ENCODE measurements at places on chromosomes 5 and 9.

DNA sequence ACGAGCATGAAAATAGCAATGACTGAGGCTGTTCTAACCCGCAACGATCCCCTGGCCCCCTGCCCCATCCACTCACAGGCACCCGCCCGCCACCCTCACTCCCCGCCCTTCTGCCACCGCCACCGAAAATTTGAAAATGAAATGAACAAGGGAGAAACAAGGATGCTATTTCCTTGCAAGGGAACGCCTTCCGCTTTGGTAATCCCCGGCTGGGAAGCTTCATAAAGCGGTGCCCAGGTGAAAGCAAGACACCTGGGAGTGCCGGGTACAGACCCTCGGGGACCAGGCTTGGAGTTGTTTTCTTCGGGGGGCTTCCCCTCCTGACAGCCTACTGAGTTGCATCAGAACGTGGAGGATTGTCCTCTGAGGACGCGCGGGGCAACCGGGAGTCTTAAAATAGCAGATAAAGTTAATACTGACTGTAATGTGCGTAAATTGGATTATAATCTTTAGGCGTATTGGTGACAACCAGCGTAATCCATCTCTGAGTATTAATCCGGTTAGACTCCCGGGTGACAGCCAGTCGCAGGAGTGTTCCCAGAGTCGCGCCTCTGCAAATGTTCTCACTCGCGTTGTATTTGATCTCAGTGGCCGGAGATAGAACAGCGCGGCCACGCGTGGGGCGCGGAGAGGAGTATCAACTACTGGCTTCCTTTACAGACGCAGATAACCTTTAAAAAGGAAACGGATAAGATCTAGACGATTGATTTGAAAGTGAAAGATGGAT lies 885 bp upstream of the MLLT3 start:
- DNase-seq, result no peak

GRCh38 chr9:37899041-37899440 lies 4.9 kb downstream of the SLC25A51 start:
- DNase-seq, result no peak

GRCh38 chr9:86828631-86829030 lies 118.7 kb downstream of the GAS1 start:
- no peak for DNase-seq

- no peak for DNase-seq
Measured at GRCh38 chr9:115525111-115526058, 407.4 kb upstream of the TNC start.

DNA sequence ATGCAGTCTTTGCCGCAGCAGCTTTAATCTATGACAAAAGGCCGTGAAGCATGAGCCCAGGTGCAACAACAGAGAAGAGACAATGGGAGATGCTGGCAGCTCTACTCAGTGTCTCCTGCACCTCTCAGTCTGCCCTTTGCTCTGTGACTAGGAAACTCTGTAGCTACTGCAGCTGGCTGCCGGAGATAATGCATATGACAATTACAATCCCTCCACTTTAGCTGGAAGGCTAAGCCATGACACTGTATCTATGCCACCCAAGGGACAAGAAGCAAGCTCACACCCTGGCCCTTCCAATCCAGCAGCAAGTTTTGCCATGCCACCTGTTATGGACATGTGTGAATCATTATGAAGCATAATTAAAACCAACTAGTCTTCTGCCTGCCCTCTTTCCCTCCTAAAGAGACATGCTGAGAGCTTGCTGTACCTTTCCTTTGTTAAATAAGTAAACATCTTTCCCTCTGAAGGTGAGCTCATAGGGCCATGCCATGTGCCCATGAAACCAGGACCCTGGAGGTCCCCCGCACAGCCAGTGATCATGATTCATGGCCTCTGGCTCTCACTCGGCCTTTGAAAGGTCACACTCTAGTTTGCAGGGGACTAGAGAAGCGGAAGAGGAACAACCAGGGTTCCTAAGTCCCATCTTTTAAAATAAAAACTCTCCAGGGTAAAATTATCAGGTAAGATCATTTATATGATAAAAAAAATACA lies 219.4 kb downstream of the SPOCK1 start:
- no peak for DNase-seq

- no peak for DNase-seq
Measured at GRCh38 chr5:80165452-80165851, 90.4 kb downstream of the SERINC5 start.

Measured in DMS79 (cell line).